Naive B cell (primary cell): ENCODE measurements at places on chromosomes 13 and 19. TPM values are rescaled to one million over a fixed set of nuclear protein-coding genes. Genes with fewer than 3 reads are reported as not detected.
A peak's percentile ranks its signal among the peaks of the same experiment; 100 is the strongest.

- H3K4me3 ChIP-seq: no peak overlapping the region
- H3K27me3 ChIP-seq: peaks cover 15% of the 10 kb centered on the region
- no peak overlapping the region for H3K27ac ChIP-seq
- H3K36me3 ChIP-seq: no peaks in the 10 kb centered on the region
- peaks cover 7% of the 10 kb centered on the region for H3K4me1 ChIP-seq
Measured at GRCh38 chr13:33756929-33757328, 61.0 kb upstream of the RFC3 start.

GRCh38 chr13:112619730-112620631 lies 32.0 kb upstream of the TUBGCP3 start:
- no peaks in the 10 kb centered on the region for H3K36me3 ChIP-seq
- H3K4me1 ChIP-seq: peaks cover under 1% of the 10 kb centered on the region
- no peak overlapping the region for H3K27ac ChIP-seq

DNA sequence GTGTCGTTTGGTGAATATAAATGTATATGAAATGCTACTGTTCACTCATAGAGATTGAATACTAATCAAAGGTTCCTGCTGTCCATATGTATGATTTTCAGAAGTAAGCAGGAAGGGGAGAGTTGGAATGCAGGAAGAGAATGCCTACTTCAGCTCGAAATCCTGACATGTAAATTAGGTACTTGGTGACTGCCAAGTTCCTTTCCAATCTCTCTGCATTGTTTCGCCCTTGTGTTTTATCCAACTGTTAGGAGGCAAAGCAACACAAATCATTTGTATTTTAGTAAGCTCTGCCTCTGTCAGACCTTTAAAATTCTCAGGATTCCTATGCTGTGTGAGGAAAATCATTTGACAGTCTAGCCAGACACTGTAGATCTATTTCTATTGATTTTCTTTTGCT lies 9.0 kb downstream of the STARD13 start:
- no peak overlapping the region for H3K4me3 ChIP-seq
- no peaks in the 10 kb centered on the region for H3K36me3 ChIP-seq
- H3K4me1 ChIP-seq: no peaks in the 10 kb centered on the region
- H3K27me3 ChIP-seq: peaks cover 5% of the 10 kb centered on the region
- no peak for DNase-seq

DNA sequence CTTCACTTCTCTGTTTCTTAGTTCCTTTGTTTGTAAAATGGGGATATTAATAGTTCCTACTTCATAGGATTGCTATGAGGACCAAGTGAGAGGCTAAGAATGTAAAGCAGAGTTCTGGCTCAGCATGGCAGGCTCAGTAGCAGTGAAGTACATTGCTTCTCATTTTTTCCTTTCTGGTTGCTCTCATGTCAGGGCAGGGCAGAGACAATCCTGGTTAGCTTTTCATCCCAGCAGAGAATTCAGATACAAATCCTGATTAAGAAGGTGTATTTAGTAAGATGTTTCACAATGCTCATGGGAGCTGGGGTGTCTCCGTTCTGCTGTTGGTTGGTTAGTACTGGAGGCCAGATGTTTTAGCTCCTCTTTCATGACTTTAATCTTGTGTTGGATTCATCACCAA lies 42.9 kb downstream of the WASF3 start:
- H3K36me3 ChIP-seq: peaks cover 10% of the 10 kb centered on the region
- no peak overlapping the region for H3K4me3 ChIP-seq
- no peak for DNase-seq
- peaks cover 26% of the 10 kb centered on the region for H3K27me3 ChIP-seq
- no peaks in the 10 kb centered on the region for H3K4me1 ChIP-seq

- H3K27me3 ChIP-seq: peaks cover 25% of the 10 kb centered on the region
- no peak overlapping the region for H3K27ac ChIP-seq
- peak; percentile 45 for DNase-seq
Measured at GRCh38 chr19:35755550-35756376, 1.1 kb downstream of the HSPB6 start.

- no peak overlapping the region for H3K27ac ChIP-seq
- no peaks in the 10 kb centered on the region for H3K4me1 ChIP-seq
- no peak overlapping the region for H3K4me3 ChIP-seq
- DNase-seq: no peak
Measured at GRCh38 chr13:74930402-74931165, 551.4 kb downstream of the TBC1D4 start.

- no peak overlapping the region for H3K27ac ChIP-seq
- no peak overlapping the region for H3K4me3 ChIP-seq
- H3K4me1 ChIP-seq: no peaks in the 10 kb centered on the region
- H3K27me3 ChIP-seq: no peaks in the 10 kb centered on the region
- DNase-seq: no peak
Measured at GRCh38 chr13:71619096-71619495, 247.9 kb downstream of the DACH1 start.

DNA sequence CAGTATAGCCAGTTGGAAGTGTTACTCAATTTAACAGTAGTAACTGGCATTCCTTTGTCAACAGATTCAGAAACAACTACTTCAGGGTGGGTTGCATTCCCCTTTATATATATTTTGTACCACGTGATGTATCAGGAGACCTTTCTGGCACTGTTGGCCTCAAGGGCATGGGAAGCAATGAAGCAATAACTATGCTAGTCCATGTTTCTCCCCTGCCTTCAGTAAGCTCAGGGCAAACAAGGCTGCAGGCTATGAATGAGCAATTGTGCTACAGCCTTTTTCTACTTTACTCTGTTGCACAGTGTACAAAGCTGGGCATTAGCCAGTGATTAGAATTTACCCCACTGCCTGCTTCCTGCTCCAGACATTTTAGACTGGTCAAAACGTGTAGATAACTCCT lies 348.8 kb downstream of the GPC5 start:
- H3K36me3 ChIP-seq: no peaks in the 10 kb centered on the region
- DNase-seq: no peak
- H3K27ac ChIP-seq: no peak overlapping the region

- H3K4me3 ChIP-seq: no peak overlapping the region
- no peaks in the 10 kb centered on the region for H3K36me3 ChIP-seq
Measured at GRCh38 chr19:42042455-42043170, 27.4 kb downstream of the GRIK5 start.

DNA sequence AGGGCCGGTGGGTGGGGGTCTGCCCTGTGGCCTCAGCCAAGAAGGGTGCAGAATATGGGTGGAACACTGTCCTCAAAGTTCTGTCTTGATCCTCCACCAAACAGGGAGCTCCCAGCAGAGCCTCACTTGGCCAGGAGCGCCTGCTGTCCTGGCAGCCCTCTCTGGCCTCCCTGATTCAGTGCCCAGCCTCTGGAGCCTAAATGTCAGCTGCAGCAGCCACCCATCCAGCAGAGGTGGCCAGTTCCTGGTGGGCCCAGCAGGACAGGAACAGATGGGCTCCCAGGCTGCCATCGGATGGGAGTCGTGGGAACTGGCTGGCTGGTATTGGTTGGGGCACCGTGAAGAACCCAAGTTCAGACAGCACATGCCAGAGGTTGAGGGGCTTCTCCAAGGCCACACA lies 1.8 kb upstream of the USE1 start:
- peak overlapping the region; percentile 48 for H3K4me3 ChIP-seq
- peaks cover 5% of the 10 kb centered on the region for H3K36me3 ChIP-seq
- H3K27ac ChIP-seq: no peak overlapping the region
- no peak for DNase-seq
- H3K4me1 ChIP-seq: peaks cover 19% of the 10 kb centered on the region
- no peaks in the 10 kb centered on the region for H3K27me3 ChIP-seq

DNA sequence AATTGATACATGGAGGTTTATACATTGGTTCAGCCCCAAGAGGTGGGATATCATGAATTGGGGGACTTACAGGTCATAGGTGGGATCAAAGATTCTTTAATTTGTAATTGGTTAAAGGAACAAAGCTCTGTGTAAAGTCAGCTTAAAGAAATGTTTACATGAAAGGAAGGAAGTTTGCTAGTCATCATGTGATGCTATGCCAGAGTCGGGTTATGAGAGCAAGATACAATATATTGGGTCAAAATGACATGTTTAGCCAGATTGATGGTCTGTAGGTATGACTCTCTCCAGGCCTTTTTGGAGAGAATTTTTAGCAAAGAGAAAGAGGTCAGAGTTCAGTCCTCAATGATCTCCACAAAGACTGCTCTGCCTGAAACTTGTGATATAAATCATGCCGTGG lies 5.3 kb upstream of the CYSLTR2 start:
- no peak for DNase-seq
- peaks cover 28% of the 10 kb centered on the region for H3K27me3 ChIP-seq
- no peaks in the 10 kb centered on the region for H3K36me3 ChIP-seq
- H3K4me3 ChIP-seq: no peak overlapping the region
- peaks cover 7% of the 10 kb centered on the region for H3K4me1 ChIP-seq
- H3K27ac ChIP-seq: no peak overlapping the region

GRCh38 chr19:37867831-37868230 lies 38.6 kb downstream of the WDR87 start:
- no peaks in the 10 kb centered on the region for H3K36me3 ChIP-seq
- H3K27ac ChIP-seq: no peak overlapping the region
- peaks cover 32% of the 10 kb centered on the region for H3K27me3 ChIP-seq
- no peak for DNase-seq
- H3K4me1 ChIP-seq: no peaks in the 10 kb centered on the region

DNA sequence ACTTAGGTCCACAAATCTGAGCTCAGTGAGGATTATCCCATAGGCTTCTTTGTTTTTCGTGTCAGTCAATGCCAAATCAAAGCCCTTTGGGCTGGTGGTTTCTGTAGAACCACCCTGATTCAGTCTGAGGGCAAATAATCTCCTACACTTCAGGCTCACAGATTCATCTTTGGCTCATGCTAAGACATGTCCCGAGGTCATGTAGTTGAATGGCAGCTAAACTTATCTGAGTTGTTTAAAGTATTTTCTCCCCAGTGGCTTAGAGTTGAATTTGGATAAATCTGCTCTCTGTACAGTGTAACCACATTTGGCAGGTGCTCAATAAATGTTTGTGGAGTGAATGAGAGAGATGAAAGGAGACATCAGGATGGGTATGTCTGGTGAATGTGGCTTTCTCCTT lies 13.1 kb upstream of the SLC25A42 start:
- H3K27ac ChIP-seq: no peak overlapping the region
- H3K4me3 ChIP-seq: no peak overlapping the region
- no peaks in the 10 kb centered on the region for H3K36me3 ChIP-seq
- H3K4me1 ChIP-seq: peaks cover 3% of the 10 kb centered on the region

DNA sequence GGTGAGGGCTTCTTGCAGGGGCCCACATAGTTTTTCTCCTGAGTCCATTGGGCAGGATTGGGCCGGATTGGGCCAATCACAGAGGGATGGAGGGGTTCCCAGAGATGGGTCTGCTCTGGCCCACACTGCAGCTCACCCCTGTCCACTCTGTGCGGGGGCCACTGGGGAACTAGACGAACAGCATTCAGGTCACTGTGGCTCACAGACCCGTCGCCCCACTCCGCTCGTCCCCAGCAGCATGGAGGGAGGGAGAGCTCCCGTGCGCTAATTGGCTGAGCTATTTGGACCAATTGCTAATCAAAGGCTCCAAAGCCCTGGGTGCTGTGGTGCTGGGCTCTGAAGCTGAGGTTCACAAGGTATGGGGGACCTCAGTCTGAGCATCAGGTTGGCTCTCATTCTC lies 11.3 kb downstream of the NACC1 start:
- H3K27me3 ChIP-seq: no peaks in the 10 kb centered on the region
- DNase-seq: no peak
- H3K4me1 ChIP-seq: peaks cover 20% of the 10 kb centered on the region
- H3K4me3 ChIP-seq: no peak overlapping the region

DNA sequence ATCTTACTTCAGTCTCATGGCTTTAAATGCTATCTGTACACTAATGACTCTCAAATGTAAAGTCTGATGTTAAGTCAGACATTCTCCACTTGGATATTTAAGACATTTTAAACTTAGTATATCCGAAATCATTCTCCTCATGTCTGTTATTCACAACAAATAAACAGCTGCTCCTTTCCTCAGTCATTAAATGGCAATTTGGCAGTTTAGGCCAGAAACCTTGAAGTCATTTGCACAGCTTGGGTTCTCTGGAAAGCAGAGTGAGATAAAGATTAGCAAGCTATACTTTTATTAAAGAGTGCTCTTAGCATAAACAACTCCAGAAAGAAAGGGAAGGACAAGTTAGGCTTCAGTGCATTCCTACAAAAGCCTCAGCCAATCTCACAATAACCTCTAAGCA lies 53.7 kb downstream of the DNAJC15 start:
- peaks cover 48% of the 10 kb centered on the region for H3K4me1 ChIP-seq
- H3K27me3 ChIP-seq: no peaks in the 10 kb centered on the region
- peak overlapping the region; percentile 40 for H3K27ac ChIP-seq
- H3K4me3 ChIP-seq: no peak overlapping the region
- no peak for DNase-seq

GRCh38 chr19:8699908-8700307 lies 1.3 kb upstream of the ACTL9 start:
- no peak overlapping the region for H3K4me3 ChIP-seq
- no peaks in the 10 kb centered on the region for H3K36me3 ChIP-seq
- H3K4me1 ChIP-seq: no peaks in the 10 kb centered on the region
- H3K27ac ChIP-seq: no peak overlapping the region
- H3K27me3 ChIP-seq: peaks cover 61% of the 10 kb centered on the region

- no peaks in the 10 kb centered on the region for H3K27me3 ChIP-seq
- H3K4me1 ChIP-seq: peaks cover 26% of the 10 kb centered on the region
- H3K36me3 ChIP-seq: no peaks in the 10 kb centered on the region
- peak; percentile 24 for DNase-seq
- no peak overlapping the region for H3K27ac ChIP-seq
- peak overlapping the region; percentile 74 for H3K4me3 ChIP-seq
Measured at GRCh38 chr19:47227352-47228167, 3.4 kb downstream of the BBC3 start.

DNA sequence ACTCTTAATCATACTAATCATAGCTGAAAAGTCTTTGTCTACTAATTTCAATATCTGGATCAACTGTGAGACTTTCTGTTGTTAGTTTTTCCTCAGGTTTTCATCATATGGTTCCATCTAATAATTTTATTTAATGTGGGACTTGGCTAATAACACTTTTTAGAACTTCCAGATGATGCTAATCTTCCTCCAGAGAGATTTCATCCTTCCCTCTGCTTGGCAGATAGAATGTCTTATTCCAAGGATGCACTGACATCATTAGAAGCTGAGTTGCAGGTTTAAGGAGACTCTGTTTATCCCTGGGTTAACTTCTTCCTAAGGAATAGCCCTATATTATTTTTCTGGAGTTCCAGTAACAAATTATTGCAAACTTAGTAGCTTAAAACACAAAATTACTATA lies 325.6 kb downstream of the COG6 start:
- peaks cover 19% of the 10 kb centered on the region for H3K27me3 ChIP-seq
- H3K4me1 ChIP-seq: no peaks in the 10 kb centered on the region
- H3K27ac ChIP-seq: no peak overlapping the region
- H3K36me3 ChIP-seq: no peaks in the 10 kb centered on the region
- DNase-seq: no peak
- no peak overlapping the region for H3K4me3 ChIP-seq

- H3K4me1 ChIP-seq: peaks cover 36% of the 10 kb centered on the region
- DNase-seq: no peak
- H3K4me3 ChIP-seq: peak overlapping the region; percentile 96
Measured at GRCh38 chr19:15432018-15432494, 13.3 kb upstream of the AKAP8L start.

Gene FCGBP
- 0.88 TPM for polyA plus RNA-seq

Gene SIGLECL1
- polyA plus RNA-seq: not detected

Gene ZNF99
- polyA plus RNA-seq: 0.14 TPM

Gene DENND1C
- polyA plus RNA-seq: 37.2 TPM

Gene SIGLEC6
- not detected for polyA plus RNA-seq

Gene DPF1
- polyA plus RNA-seq: not detected

Gene ZNF763
- not detected for polyA plus RNA-seq

Gene PSG11
- polyA plus RNA-seq: not detected

Gene GGN
- not detected for polyA plus RNA-seq

Gene HIPK4
- not detected for polyA plus RNA-seq

Gene ACER1
- not detected for polyA plus RNA-seq

Gene CD70
- not detected for polyA plus RNA-seq

Gene ZNF285
- polyA plus RNA-seq: 5.3 TPM

Gene SYCN
- not detected for polyA plus RNA-seq

Gene SULT2B1
- not detected for polyA plus RNA-seq

Gene CBLC
- not detected for polyA plus RNA-seq

Gene CYP2A6
- polyA plus RNA-seq: not detected

Gene SIGLEC11
- not detected for polyA plus RNA-seq

Gene TPM4
- polyA plus RNA-seq: 67.2 TPM
